ENCODE measurements at places on chromosomes 1 and 21. TPM values are rescaled to one million over a fixed set of nuclear protein-coding genes. Genes with fewer than 3 reads are reported as not detected.

CYP4Z1 gene
- 0.25 TPM for total RNA-seq

OLIG2 gene
- total RNA-seq, result 15.2 TPM

IGSF21 gene
- 32.0 TPM for total RNA-seq

FTCD gene
- total RNA-seq, result 0.98 TPM

SYT2 gene
- total RNA-seq, result 0.98 TPM

SPRR1B gene
- total RNA-seq, result not detected

LCE1C gene
- total RNA-seq, result not detected

LHX8 gene
- total RNA-seq, result under 0.01 TPM

IFNLR1 gene
- total RNA-seq, result under 0.01 TPM

NR1I3 gene
- under 0.01 TPM for total RNA-seq

PHF13 gene
- total RNA-seq, result 14.3 TPM

LRRC71 gene
- 0.25 TPM for total RNA-seq

IL12RB2 gene
- 5.7 TPM for total RNA-seq
